ENCODE measurements at places on chromosomes 2 and 18.

DNA sequence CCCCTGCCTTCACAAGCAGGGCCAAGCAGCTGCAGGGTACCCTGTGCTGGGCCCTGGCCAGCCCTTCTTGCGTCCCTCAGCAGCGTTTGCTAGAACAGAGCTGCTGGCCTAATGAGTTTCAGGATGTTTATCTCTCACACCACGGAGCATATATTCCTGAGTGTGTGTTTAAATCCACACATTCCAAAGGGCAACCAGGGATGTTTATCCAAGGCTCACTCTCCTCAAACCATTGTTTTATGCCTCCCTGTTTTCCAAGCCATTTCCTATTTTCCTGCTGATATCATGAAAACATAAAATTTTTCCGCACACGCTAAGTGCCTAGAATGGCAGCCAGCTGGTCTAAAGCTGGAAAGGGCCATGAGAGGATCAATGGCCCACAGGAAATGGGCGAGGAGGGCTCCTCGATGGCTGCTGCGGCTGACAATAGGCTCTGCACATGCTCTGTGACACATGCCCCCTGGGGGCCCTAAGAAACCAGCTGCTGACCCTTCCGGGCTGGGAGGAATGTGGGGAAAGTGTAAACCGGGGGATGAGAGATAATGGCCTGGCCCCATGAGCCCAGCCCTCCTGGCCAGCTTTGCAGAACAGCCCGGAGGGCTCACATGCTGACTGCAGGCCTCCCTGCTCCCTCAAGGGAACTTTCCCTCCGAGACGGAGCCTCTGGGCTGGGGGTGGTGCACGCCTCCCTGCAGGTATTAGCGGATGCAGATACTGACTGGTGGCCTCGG lies 194.0 kb downstream of the NDUFA10 start:
- DNase-seq = no peak

GRCh38 chr2:217868911-217869334 lies 133.9 kb downstream of the TNS1 start:
- DNase-seq = no peak

- no peak for DNase-seq
Observed at GRCh38 chr2:235723371-235723770, 229.5 kb downstream of the AGAP1 start.

GRCh38 chr2:106336737-106337136 lies 131.5 kb downstream of the RGPD3 start:
- DNase-seq = no peak

DNA sequence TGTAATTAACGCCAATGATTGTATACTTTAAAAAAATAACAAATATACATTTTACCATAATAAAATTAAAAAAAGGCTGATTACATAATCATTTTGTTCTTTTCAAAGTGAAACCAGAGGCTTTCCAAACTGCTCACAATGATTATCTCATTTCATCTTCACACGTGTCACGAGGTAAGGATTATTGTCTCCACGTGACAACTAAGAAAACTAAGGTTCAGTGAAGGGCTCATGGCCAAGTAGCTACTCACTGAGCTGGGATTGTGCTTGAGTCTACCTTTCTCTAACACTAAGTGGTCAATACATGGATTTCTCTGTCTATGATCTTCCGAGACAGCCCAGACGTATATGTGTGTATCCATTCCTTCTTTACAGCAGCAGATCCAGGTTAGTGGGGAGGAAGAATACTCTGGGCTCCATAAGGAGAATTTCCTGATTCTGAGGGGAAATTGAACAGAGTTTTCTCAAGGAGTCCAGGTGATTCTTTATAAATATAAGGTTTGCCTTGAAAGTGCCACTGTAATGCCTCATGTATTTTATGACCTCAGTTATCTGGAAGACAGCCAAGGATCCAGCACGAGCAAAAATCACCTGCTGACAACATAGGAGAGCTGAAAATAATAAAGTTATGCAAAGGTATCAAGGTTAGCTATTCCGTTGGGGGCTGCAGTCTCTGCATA lies 25.6 kb upstream of the ACSL3 start:
- no peak for DNase-seq

DNA sequence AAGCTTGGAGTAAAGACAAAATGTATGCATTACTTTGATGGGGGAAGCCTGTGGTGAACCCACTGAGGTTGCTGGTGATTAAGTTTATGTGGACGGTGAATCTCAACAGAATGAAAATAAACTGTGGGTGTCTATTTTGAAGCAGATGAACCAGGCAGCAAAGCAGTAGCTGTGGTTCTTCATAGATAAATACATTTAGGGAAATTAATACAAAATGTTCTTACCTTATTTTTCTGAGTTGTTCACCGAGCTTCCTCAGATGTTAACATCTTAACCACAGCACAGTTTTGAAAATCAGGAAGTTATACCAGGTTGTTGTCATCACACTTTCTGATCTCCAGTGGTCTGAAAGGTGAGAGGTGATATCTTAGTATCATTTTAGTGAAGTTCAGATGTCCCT lies 53.9 kb downstream of the NCK2 start:
- DNase-seq = no peak

- DNase-seq = no peak
Observed at GRCh38 chr2:45305599-45305998, 296.3 kb upstream of the SIX2 start.

GRCh38 chr18:13577781-13578180 lies 148.6 kb downstream of the FAM210A start:
- DNase-seq = no peak

GRCh38 chr2:176646033-176646615 lies 376.9 kb downstream of the MTX2 start:
- DNase-seq = no peak

GRCh38 chr2:7083580-7084509 lies 166.6 kb downstream of the RNF144A start:
- DNase-seq = no peak

DNA sequence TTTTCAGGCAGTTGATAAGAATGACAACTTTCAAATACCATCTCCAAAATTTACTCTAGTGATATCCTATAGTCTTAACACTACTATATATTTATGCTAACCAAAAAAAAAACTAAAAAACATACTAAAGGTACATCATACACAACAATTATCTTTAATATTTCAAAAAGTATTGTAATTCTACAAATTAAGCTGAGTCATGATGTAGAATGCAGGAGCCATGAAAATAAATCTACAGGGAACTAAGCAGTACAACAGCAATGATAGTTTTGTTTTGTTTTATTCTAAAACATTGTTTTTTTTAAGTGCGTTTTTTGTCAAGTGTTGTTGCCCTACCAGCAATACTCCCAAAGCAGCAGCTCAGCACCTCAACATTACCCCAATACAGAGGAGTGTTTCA lies 314.3 kb downstream of the FSIP2 start:
- DNase-seq = no peak

GRCh38 chr2:205752296-205752820 lies 70.1 kb downstream of the NRP2 start:
- no peak for DNase-seq

DNA sequence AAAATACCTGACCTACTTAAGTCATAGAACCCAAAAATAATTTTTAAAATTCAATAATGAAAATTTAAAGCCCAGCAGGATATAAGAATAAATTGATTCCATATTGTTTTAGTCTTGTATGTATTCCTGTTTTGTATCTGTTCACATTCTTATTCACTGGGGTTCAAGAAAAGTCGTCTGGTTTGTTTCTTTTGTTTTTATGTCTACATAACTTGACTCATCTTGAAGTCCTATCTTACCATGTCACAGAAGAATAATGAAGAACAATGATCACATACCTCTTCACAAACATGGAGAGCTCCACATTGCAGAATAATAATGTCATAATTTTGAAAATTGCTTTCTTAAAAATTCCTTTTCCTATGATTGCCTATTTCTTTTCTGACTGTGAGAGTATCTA lies 43.4 kb upstream of the LRP1B start:
- DNase-seq = no peak

DNA sequence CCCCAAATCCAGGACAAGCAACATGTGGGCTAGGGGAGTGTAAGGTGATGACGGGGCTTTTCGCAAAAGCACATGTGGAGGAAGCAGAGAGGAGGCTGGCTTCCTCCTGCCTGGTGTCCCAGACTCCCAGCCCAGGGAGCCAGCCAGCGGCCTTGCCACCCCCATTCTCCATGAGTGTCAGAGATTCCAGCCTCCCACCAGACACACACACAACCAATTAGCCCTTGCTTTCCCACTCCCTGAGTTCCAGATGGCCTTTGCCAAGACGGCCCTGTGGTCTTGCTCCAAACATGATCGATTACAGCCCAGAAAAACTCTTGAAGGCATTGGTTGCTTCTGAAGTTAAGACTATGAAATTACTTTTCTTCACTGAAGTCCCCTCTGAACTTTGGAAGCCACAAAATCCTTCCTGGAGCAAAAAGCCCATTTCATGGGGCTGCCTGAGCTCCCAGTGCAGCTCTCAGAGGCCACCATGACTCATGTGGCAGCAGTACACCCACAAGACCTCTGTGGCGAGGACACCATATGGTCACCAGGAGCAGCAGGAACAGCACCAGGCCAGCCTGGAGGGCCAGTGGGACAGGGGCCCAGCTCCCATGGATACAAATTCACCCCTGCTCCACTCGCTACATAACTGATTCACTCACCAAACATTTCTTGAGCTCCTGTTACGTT lies 69.1 kb upstream of the PID1 start:
- no peak for DNase-seq

GRCh38 chr2:197191177-197191939 lies 119.2 kb downstream of the ANKRD44 start:
- no peak for DNase-seq

- no peak for DNase-seq
Observed at GRCh38 chr18:45066210-45066609, 385.5 kb downstream of the SETBP1 start.

DNA sequence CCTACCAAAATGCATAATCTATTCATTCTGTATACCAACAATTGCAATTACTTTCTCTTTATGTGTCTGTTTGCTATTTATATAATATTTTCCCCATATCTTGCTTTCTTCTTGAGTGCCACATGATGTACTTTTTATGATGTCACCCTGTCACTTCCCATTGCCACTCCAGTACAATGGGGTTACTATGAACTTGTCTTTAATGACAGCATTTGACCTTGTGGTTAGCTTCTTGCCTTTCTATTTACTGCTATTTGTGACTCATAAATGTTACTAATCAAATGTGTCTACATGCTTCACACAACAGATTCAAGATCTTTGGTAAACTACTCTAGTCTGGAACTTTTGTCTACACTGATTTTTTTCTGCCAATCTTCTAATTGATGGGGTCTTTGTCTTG lies 486.3 kb downstream of the NR4A2 start:
- no peak for DNase-seq

DNA sequence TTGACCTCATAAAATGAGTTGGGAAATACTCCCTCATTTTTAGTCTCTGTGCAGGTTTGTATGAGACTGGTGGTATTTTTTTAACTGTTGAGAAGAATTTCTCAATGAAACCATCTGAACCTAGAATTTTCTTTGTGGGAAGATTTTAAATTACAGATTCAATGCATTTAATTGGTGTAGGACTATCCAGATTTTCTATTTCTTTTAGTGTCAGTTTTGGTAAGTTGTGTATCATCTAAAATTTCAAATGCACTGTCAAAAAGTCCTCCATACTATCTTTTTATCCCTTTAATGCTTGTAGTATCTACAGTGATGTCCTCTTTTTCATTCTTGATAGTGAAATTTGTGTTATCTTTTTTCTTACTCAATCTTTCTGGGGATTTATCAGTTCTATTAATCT lies 1.8 kb upstream of the BOK start:
- no peak for DNase-seq

DNA sequence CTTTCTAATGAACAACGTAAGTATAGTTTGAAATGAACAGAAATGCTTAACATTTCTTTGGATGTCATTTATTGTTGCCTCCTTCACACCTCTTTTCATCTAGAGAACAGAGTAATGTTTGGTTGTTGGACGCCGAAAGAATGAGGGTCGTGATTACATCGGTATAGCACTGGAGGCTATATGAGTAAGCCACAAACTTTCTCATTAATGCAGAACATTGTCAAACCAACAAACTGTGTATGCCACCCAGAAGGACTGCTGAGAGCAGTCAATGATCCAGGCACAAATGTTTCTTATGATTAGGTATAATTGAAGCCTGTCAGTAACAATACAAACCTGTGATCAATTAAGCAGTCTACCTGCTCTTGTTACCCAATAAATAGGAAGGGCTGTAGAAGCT lies 1494.7 kb upstream of the NXPH2 start:
- DNase-seq = no peak

Data from activated T-helper 1 cell treated with anti-CD3 and anti-CD28 coated beads, Interleukin-2, amount 50 U/mL, for 16 hours (primary cell).